ENCODE measurements at places on chromosomes 16 and 17.

- DNase-seq, result no peak
Observed at GRCh38 chr16:73031155-73031866, 16.6 kb downstream of the ZFHX3 start.

DNA sequence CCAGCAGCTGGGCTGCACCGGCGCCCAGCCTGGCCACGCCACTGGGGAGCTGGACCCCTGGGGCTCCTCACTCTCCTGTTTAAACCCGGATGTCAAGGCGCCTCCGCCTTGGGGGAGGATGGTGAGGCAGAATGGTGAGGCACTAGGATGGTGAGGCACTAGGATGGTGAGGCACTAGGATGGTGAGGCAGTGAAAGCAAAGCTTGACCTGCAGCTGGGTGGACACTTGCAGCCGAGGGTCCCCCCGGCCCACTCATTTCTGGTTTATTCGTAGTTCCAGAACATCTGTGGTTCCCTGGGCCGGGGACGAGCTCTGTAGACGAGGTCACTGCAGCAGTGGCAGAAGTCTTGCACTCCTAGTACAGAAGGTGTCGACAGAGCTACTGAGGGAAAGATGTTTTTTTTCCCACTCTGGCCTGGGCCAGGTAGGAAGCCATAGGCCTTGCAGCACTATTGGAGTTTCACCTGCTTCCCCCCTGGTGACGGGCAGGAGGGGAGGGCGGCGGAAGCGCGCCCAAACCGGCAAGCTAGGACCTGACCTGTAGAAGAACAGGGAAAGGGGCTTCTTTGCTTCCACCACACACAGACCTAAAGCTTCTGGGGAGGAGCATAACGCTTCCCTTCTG, 1.1 kb upstream of the HNF1B start:
- no peak for DNase-seq

DNA sequence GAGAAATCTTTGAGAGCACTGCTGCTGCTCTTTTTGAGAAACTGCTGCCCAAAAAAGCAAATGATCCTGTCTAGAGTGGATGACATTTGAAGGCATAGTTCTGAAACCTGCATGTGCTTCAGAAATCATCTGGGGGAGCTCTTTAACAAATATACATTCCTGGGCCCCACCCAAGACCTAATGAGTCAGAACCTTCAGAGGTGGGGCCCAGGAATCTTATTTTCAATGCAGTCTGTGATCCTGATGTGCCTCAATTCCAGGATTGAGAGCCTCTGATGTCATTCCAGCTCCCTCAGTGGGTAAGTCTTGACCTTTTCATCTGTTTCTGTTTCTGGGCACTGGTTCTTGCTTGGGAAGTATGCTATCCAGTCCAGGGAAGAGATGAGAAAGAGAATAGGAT, 42.3 kb downstream of the HNF1B start:
- no peak for DNase-seq

GRCh38 chr16:12763517-12763916, 40.2 kb downstream of the CPPED1 start:
- DNase-seq, result no peak

- DNase-seq, result no peak
Observed at GRCh38 chr17:43813386-43813785, 19.6 kb downstream of the MPP3 start.

DNA sequence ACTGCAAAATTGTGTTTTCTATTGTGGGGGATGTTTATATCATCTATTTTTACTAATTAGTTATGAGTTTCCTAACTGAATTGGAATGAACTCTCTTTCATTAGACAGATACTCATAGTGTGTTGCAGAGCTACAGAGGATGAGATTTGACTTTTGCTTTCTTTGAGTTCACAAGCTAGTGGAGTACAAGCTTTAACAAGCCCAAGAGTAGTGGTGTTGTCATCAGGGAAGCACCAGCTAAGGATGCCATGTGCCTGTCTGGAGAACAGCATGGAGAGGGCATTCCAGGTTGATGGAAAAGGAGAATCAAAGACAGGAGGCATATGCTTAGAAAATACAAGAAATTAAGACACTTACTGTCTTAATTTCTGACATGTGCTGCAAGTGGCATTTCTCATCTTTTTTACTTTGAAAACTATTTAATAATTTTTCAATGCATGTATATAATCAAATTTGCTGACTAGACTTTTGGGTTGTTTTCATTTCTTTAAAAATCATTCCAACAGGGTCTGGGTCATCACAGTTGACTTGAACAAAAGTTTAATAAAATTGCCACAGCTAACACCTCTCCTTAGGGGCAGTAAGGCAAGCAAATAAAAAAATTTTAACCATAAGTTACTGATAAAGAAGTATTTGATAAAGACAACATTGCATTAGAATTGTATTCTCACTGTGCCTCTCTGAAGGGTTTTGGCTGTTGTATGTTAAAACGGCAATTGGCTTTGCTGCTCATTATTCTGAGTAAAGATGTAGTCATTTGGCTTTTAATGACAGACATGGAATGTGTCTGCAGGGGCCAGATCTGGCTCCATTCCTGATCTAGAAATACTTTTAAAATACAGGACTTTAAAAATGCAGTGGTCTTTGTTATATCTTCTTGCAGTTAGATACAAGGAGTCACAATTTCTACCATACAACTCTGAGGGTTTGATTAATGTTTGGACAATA, 323.7 kb upstream of the CDH11 start:
- no peak for DNase-seq

DNA sequence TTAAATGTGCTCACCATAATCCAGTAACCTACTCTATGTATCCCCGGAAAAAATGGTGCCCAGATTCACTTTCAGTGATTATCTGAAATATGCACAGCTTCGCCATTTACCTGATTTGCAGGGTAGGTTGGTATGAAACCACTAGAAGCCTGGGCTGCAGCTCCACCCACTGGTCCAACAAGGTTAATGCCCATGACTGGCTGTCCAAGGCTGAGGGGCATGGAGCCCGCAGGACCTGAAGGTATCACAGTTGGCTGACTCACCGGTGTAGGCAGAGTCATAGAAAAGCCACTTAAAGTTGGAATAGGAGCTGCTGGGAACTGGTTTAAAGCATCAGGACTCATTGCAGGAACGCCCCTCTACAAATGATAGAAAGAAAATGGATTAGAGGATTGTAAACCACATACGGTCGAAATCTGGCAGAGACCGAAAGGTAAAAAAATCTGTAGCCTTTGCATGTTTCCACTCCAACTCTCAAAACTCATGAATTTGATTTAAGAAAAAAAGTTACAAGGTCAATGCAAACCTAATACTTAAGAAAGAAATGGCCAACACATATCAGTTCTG, 38.6 kb downstream of the SYNRG start:
- DNase-seq, result no peak

DNA sequence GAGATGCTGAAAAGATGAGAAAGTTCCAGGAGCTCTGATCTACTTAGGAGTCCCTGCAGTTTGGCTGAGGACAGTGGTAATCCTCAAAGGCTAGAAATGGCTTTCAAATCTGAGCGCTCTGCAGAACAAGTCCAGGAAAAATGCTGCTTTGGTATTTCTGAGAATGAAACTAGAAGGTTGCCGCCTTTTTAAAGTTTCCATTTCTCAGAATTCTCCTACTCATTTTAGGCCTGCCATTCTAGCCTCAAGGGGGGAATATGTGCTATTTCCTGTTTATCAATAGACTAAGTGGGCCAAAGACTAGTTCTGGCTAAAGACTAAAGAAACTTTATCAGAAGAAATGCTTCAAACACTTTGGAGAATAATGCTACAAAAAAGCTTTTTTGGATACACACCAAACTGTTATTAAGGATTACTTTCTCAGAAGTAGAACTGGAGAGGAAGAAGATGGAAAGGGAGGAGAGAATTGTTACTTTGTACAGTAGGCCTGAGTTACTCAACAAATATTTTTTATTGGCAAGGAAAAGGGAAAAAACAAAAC, at the start of gene SLFN12L:
TSS of gene SLFN12L (minus strand) at position 78 of the 541 bp plus-strand sequence. CDS start 15,314 bp downstream, outside the sequence.
- DNase-seq, result no peak

DNA sequence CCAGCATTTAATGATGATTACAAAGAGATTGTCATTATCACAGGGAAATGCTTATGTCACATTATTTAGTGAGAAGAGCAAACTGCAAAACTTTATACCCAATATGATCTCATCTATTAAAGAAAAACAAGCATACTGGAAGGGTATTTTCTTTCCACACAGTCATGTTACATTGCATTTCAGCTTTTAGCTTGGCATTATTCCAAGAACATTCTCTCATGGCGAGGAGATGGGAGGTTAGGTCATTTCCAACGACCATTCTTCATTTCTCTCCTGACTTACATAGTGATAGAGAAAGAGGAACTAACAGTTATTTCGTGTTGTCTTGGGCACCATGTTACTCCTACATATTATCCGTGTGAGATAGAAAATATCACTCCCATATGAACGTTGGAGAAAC, 309.4 kb upstream of the XYLT1 start:
- no peak for DNase-seq

- DNase-seq, result no peak
Observed at GRCh38 chr16:11326084-11326736, 19.0 kb upstream of the RMI2 start.

DNA sequence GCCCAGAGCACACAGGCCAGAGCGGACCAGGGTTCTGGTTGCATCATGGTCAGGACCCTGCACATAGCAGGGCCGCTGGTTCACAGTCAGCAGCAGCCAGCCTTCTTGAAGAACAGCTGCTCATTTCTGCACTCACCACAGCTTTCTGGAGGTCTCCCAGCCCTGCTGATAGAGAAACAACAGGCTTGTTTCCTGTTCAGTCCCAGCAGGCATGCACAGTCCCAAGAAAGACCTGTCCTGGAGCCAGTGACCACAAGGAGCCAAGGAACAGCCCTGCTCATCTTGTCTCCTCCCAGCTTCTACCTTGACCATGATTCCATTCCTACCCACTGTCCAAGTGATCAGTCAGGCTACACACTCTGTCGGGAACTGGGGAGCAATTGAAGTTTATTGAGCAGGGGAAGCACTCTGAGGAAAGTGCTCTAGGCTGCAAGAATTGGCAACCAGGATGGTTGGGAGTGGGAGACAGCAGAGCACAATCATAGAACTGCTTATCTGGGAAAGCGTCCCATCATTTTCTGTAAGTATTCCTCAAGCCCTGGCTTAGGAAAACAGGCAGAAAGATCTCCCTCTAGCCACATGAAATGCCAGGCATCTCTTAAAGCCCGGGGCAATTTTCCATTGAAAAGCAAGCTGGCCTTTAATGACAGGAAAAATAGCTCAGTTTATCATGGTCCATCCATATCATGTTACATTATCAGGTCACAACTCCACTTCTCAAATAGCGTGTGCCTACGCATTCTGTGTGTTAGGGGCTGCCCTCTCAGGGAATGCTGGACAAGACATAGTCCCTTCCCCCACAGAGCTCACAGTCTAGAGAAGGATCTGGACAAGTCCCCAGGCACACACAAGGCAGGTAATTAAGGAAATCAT, 155.4 kb upstream of the FOXF1 start:
- no peak for DNase-seq

GRCh38 chr16:27922433-27922832, 141.1 kb downstream of the GSG1L start:
- no peak for DNase-seq

DNA sequence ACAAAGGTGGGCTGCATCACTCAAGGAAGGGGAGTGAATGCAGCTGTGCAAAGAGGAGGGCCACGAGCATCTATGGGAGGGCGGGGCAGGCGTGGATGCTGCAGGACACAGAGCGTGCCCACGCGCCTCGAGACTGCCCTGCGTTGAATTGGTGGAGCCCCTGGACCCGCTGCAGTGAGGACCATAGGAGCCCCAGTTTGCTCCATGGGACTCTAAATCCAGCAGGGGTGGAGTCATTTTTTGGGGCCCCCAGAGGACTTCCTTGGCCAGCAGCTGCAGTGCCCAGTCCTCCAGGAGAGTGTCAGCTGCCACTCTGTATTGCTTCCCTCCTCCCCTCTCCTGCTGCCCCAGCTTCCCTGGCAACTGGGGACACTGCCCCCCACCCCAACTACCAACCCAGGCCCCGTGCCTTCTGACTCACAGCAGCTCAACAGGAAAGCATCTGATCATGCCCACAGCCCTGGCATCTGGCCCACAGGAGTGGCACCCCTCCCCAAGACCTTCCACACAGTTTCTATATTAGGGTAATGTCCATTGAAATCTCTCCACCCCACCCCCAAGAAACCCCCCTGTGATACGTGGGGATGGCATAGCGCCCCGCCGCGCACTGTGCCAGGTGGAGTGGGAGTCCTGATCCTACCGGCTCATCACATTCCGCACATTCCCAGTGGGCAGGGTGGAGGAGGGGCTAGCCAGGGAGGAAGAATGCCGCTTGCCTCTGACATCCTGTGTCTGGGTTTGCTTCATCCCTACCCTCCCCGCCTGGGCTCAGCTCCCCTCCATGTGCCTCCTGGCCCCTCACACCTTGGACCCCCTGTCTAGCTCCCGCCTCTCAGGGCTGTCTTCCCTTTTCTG, 27.8 kb upstream of the ITGA3 start:
- no peak for DNase-seq

- no peak for DNase-seq
Observed at GRCh38 chr17:66730461-66730923, 104.4 kb upstream of the CACNG5 start.

GRCh38 chr16:35391328-35391727, 1931.9 kb downstream of the TP53TG3F start:
- no peak for DNase-seq

- no peak for DNase-seq
Observed at GRCh38 chr16:10556236-10556635, 24.2 kb downstream of the EMP2 start.

GRCh38 chr17:62566996-62567578, 60.4 kb upstream of the MRC2 start:
- no peak for DNase-seq

GRCh38 chr16:27383556-27384243, 18.3 kb upstream of the IL21R start:
- no peak for DNase-seq

DNA sequence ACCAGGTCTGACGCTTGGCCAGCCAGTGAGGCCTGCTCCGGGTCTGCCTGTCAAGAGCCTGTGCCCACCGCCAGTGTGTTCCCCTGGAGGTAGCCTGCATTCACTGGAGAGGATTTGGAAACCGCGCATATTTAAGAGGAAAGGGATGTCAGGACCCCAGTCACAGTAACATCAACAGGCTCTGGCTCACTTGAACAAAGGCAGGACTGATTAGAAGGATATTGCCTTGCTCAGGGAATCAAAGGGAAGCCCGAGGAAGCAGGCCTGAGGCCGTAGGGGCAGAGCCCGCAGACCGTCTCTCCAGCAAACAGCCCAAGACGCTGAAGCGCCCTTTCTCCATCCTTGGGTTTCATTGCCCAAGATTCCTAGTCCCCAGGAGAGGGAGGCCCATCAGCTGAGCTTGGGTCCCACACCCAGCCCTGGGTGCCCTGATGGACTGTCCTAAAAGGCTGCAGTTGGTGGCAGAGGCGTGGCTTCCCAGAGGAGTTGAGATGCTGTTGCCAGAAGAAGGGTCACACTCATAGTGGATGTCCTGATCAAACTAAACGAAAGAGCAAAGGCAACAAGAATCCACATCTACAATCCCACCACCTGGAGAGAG, 23.2 kb downstream of the NT5M start:
- no peak for DNase-seq

DNA sequence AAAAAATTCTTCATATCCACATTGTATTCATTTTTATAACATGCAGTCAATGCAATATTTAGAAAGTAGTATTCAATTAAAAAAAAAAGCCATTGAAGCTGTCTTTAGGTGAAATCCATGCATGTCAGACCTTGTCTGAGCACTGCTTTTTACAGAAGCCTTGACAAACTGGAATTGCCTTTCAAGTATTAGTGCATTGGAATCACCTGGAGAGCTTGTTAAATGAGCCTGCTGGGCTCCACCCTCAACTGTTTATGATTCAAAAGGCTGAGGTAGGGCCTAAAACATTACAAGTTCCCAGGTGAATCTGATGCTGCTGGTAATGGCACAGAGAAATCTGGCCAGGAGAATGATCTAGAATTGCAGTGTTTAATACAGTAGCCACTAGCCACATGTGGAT, 85.8 kb downstream of the HIC1 start:
- no peak for DNase-seq

GRCh38 chr17:42554250-42555121, 1.8 kb downstream of the HSD17B1 start:
- peak; percentile 57 for DNase-seq
